ENCODE measurements at places on chromosomes 13 and 19.

GRCh38 chr19:14368011-14368513 lies 13.2 kb upstream of the ADGRE5 start:
- peak; percentile 91 for DNase-seq

- peak; percentile 8 for DNase-seq
These were observed 244.2 kb downstream of the NHLRC3 start for GRCh38 chr13:39282400-39282972.

DNA sequence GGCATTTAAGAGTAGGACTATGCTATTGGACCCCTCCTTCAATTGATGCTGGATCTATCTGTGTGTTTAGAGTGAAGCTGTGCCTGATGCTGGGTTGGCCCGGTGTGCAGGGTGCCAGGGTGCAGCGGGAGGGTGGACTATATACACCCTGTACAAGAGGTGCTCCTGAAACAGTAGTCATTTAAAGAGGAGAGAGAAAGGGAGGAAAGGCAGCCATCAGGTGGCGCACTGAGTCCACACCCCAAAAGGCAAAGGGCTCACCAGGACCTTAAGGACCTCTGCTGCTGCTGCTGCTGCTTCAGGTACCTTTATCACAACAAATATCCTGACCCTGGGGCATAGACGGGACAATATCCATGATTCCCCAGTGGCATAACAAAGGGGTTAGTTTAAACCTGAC lies 39.4 kb downstream of the ZNF136 start:
- peak; percentile 7 for DNase-seq

- peak; percentile 64 for DNase-seq
These were observed at the start of gene C5AR2 for GRCh38 chr19:47331931-47332547. Gene C5AR2 (plus strand): TSS chr19:47332175. CDS start chr19:47340800, 8,625 bp downstream.

- no peak for DNase-seq
These were observed 826.4 kb downstream of the GPC5 start for GRCh38 chr13:92224825-92225224.

- DNase-seq = peak; percentile 23
These were observed 2.8 kb upstream of the NLRP12 start for GRCh38 chr19:53826876-53827275.

DNA sequence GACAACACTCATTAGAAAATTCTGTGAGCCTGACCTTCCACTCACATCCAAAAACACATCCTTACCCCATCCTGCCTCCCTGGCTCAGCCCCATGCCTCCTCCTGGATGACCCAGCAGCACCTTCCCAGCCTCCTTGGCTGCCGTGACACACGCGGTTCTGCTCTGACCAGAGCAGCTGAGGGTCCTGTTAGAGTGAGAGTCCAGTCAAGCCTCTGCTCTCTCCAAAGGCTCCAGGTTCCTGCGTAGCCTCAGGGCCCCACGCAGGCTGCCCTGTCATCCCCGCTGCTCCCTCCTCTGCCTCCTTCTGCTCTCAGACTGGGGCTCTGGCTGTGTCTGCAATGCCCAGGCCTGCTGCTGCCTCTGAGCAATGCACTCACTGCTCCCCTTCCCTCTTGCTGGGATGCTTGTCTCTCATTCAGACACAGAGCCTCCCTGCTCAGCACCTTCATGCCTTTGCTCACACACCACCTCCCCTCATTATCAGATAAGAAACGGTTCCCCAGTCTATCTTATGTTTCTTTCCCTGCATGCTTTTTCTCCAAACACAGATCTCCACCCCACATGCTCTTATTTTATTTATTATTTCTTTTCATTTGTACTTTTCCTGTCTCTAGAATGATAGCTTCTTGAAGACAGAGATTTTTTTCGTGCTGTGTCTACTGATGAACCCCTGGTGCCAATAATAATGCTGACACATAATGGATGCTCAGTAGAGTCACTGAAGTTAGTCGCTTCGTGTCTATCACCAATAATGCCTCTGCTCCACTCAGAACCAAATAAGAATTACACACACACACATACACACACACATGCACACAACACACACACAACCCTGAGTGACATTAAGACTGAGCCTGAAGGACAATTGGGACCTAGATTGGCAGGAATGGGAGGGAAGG lies 10.2 kb upstream of the SIGLEC6 start:
- DNase-seq = no peak

GRCh38 chr13:93430381-93430780 lies 203.8 kb downstream of the GPC6 start:
- DNase-seq = no peak

GRCh38 chr19:54955376-54955775 lies 8.0 kb upstream of the NLRP7 start:
- DNase-seq = peak; percentile 17

DNA sequence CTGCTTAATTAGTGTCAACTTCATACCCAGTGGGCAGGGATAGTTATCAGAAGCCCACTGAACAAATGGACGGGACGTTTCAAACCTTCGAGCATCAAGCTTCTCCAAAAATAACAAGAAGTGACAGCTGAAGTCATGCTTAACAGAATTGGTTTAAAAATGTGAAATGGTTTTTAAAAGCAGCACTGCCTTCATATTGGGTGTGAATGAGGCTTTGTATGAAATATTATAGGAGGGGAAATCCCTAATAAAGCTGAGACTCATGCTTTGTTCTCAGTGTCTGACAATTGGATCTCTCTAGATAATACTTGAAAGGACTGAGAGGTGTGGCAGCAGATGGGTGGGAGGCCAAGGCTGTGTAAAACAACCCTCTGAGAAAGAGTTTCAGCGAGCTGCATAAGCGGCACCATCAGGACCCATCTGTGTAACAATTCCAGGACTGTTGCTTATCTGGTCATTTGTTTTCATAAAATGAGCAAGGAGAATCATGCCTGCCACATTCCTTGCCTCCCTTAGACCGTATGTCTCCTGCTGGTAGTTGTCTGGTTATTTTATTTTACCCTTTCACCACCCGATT lies 667.7 kb downstream of the DIAPH3 start:
- no peak for DNase-seq

GRCh38 chr13:48975101-48975855 lies 434 bp upstream of the FNDC3A start:
- DNase-seq = peak; percentile 12

GRCh38 chr19:58089846-58090245 lies 8.2 kb downstream of the ZSCAN18 start:
- no peak for DNase-seq

DNA sequence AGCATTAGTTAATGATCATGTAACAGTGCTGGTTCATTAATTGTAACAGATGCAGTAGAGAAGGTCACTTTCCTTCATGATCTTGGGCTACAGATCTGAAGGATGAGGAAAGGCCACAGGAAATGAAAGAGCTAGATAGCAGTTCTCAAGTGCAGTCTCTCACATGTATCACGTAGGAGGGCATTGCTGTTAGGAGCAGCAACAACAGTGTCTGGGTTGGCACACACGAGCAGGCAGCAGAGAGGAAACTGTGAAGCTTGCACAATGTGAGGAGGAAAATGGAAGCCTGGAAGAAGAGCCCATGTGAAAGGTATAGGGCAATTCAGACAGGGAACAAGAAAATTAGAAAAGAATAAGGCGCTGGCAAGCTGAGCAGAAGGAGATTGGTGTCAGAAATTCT lies 1741.5 kb downstream of the PCDH9 start:
- DNase-seq = peak; percentile 6

DNA sequence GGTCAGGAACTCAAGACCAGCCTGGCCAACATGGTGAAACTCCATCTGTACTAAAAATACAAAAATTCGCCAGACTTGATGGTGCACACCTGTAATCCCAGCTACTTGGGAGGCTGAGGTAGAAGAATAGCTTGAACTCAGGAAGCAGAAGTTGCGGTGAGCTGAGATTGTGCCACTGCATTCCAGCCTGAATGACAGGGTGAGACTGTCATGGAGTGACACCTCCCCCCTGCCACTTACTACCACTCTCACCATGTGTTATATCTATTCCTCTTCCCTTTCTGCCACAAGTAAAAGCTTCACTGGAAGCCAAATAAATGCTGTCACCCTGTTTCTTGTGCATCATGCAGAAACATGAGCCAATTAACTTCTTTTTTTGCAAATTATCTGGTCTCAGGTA lies 10.6 kb upstream of the CEACAM4 start:
- DNase-seq = peak; percentile 32

DNA sequence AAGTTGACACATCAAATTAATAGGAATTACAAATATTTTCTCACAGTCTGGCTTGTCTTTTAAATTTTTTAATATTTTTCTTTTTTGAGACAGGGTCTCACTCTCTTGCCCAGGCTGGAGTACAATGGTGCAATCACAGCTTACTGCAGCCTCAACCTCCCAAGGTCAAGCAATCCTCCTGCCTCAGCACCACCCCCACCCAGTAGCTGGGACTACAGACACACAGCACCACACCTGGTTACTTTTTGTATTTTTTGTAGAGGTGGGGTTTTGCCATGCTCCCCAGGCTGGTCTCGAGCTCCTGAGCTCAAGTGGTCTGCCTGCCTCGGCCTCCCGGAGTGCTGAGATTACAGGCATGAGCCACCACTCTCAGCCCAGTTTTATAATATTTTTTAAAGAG lies 72.0 kb downstream of the SPATA13 start:
- DNase-seq = no peak

GRCh38 chr13:37715606-37716015 lies 117.0 kb upstream of the POSTN start:
- DNase-seq = no peak
